ENCODE measurements at places on chromosomes 13 and 19.

- no peak for DNase-seq
These were observed 24.7 kb downstream of the WDFY2 start for GRCh38 chr13:51608857-51609406.

DNA sequence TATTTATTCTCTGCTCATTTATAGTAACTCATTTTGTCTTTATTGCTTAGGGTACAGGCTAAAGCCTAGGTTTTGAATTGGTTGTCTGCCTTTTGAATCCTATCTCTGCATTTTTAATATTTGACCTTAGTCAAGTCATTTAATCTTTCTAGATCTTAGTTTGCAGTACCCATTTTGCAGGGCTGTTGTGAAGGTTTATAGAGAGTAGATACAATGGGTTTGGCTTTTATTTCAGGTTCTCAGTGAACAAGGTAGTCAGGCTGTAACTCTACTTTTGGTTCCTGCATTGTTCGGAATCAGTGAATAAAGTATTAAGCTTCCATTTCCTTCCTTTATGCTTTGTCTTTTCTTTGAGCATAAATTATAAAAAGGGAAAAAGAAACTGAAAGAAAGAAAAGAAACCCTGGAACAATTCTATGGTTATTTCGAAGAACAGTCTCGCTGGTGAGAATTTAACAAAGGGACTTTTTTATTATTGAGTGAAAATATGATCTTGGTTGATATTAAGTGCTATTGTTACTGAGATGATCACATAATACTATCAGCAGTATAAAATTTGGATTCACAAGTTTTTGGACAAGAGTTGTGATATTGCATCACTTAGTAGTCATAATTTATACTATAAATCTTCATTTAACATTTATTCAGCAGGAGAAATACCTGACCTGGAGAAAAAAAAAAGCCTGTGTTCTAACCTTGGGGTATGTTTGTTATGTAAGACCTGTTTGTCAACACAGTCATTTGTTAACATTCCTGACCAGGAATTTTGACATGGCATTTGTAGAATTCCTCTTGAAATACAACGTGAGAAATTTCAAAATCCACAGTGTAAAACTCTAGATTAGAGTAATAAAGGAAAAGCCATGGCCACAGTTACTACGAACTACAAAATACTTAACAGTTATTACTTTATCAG is 91.3 kb downstream of the ZMYM2 start:
- no peak for DNase-seq

DNA sequence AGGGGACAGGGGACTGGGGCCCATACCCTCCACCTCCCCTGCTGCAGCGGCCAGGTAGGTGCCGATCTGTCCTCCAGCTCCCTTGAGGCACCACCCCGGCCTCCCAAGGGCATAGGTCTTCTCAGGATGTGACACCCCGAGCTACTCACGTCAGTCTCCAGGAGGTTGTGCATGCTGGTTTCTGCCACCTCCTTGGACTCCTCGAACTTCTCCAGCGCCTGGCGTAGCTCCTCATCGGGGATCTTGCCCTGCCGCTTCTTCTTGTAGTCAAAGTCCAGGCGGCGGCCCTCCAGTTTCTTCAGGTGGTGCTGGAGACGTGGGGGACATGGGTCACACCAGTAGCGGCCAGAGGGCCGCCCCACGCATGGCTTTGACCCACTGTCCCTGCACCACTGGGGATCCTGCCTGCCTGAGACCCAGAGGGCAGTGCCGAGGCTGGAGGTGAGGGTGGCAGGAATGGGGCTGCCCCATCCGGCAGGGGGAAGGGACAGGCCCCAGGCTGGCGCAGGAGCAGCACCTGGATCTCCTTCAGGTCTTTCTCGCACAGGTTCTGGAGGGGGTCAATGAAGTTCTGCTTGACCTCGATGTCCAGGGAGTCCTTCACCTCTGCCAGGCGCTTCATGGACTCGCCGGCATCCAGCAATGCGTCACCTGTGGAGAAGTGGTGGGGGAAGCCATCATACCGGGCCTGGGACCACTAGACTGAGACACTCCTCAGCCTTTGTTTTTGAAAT is 20.4 kb downstream of the MPND start:
- DNase-seq, result no peak

DNA sequence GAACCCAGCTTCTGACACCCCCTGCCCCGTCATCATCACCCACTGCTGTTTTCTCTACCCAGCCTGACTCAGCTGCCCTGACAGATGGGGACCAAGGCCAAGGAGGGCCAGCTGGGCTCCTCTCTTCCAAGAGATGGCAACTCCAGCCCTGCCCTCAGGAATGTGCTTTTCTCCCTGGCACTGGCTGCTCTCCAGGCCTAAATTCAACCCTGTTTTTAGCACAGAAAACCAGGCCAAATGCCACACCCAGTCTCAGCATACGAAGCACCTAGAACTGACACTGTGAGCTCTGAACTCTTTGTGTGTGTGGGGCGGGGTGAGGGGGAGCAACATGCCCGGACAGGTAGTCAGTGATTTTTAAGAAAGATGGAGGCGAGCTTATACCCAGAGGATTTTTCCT is 23.4 kb upstream of the IGFL1 start:
- DNase-seq, result no peak

- no peak for DNase-seq
These were observed 64.5 kb upstream of the MRI1 start for GRCh38 chr19:13699786-13700185.

- no peak for DNase-seq
These were observed 69.4 kb downstream of the TSC22D1 start for GRCh38 chr13:44506719-44507118.

DNA sequence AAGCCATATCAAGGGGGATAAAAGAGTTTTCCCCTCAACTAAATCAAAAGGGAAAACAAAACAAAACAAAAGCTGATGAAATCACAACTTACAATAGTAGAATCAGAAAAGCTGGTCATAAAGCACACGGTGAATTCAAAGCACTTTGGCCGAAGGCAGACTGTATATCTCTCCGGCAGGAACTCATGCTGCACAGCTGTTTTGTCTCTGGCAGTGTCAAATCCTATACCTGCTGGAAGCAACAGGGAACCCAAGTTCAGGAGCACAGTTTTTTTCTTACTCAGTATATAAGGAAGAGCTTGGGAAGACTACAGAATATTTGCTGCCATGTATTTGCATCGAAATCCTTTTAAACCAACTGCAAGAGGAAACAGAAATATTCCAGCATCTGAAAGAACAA is 213.7 kb downstream of the RFC3 start:
- DNase-seq, result no peak

DNA sequence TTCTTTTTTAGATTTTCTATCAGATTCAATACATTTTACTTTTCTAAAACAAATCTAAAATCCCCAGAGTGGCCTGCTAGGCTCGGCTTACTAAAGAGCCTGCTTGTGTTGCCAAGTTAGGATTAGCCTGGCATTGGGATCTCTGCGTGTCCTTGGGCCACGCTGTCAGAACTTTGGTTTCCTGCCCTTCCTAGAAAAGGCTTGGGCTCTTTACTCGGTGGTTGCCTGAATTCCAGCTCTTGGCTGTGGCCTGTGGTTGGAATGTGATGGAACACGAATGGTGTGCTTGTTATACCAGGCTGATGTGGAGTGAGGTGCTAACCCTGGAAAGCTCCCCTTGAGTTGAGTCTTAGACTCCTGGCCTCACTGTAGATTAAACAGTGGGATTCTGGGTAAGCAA is 8.5 kb downstream of the SPATA13 start:
- no peak for DNase-seq

GRCh38 chr13:66940113-66940512 is 290.0 kb downstream of the PCDH9 start:
- no peak for DNase-seq

DNA sequence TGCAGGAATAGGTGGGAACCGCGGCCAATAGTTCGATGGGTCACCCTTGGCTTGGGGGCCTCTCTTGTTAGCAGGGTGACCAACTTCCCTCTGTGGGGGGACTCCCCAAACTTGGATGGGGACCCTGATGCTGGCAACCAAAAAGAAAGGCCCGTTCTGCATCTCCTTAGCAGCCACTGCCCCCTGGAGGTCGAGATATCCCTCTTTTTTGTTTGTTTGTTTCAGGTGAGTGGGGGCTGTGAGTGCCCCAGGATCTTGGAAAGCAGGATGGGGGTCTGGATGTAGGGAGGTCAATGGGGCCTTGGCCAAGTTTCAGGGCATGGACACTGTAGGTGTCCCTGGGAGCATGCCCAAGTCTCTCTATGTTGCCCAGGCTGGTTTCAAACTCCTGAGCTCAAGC is 7.7 kb upstream of the CRTC1 start:
- no peak for DNase-seq

DNA sequence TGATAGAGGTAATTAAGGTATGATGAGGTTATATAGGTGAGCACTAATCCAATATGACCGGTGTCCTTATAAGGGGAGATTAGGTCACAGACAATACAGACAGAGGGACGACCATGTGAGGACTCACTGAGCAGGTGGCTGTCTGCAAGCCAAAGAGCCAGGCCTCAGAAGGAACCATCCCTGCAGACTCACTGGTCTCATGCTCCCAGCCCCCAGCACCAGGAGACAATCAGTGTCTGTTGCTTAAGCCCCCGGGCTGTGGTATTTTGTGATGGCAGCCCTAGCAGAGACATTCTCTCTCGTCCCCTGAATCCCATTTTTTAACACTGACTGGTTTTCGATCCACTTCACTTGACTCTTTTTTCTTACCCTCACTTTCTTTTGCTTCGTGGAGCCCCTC is 51.9 kb upstream of the PABPC3 start:
- no peak for DNase-seq

GRCh38 chr13:49859560-49859959 is 67.1 kb upstream of the KPNA3 start:
- no peak for DNase-seq

DNA sequence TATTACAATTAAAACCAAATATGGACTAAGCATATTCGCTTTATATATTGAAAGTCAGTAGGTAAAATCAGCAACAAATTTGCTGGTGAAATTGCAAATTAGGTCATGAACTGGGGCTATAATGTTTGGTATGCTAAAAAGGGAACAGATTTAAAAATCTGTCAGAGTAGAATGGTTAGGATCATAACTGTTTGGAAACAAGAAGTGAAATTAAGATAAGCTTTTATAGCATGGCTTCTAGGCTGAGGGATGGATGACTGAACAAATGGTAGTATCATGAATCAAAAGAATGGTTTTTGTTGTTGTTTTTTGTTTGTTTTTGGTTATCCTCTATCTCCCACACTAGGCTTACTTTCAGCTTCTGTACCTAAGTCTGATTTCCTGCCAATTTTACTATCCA is 1090.4 kb downstream of the PCDH9 start:
- DNase-seq, result no peak

GRCh38 chr13:66359910-66360552 is 870.1 kb downstream of the PCDH9 start:
- no peak for DNase-seq

DNA sequence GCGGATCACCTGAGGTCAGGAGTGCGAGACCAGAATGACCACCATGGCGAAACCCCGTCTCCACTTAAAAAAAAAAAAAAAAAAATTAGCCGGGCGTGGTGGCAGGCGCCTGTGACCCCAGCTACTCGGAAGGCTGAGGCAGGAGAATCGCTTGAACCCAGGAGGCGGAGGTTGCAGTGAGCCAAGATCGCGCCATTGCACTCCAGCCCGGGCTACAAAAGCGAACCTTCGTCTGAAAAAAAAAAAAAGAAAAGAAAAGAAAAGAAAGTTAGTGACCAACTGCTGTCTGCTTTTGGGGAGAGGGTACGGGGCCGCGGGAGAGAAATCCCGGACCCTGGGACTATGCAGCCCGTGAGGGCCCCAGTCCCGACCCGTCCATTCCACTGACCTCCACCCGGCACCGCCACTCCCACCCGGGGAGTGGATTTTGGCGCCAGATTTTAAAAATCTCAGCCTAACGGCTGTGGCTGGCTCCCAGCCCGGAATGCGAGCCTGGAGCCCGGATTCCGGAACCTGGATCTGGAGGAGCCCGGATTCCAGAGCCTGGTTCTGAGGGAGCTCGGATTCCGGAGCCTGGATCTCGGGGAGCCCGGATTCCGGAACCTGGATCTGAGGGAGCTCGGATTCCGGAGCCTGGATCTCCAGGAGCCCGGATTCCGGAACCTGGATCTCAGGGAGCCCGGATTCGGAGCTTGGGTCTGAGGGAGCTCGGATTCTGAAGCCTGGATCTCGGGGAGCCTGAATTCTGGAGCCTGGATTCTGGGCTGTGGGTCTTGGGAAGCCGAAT is 6.1 kb upstream of the LMNB2 start:
- DNase-seq, result no peak

GRCh38 chr13:28415994-28416421 is 78.9 kb downstream of the FLT1 start:
- no peak for DNase-seq

- no peak for DNase-seq
These were observed 144.2 kb upstream of the VSTM2B start for GRCh38 chr19:29381353-29382203.

GRCh38 chr19:36488846-36489117 is 579 bp downstream of the ZNF566 start:
- DNase-seq, result no peak

GRCh38 chr13:83008212-83008929 is 873.9 kb downstream of the SLITRK1 start:
- no peak for DNase-seq

GRCh38 chr13:43128504-43128961 is 105.1 kb downstream of the DNAJC15 start:
- no peak for DNase-seq

DNA sequence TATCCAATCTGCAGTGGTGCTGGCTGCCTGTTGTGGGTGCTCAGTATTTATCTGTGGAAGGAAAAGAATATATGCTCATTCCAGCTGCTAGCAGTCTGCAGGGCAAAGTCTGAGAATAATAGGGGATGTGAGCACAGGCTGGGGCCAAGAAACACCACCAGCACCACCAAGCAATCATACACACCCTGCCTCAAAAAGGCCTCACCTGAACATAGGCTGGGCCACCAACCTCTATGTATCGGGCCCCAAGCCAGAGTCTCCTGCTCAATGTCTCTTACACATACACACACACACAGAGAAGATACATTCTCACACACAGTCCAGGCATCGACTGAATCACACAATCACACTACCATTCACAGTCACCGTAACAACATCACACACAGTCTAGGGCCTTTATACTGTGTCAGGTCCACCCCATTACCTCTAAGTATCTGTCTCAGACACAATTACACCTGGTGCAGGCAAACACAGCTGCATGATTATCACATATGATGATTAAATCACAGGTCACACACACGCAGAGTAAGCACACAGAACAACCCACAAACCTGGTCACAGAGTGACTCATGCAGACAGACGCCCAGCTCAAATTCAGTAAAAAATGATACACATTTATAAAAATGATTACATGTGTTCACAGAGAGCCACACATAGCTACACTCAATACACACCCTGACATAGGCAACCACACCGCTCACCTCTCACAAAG is 1.3 kb upstream of the ZSCAN22 start:
- no peak for DNase-seq

Data from cortex of kidney (tissue), 1 donor.